ENCODE measurements at places on chromosomes 2 and 18.

DNA sequence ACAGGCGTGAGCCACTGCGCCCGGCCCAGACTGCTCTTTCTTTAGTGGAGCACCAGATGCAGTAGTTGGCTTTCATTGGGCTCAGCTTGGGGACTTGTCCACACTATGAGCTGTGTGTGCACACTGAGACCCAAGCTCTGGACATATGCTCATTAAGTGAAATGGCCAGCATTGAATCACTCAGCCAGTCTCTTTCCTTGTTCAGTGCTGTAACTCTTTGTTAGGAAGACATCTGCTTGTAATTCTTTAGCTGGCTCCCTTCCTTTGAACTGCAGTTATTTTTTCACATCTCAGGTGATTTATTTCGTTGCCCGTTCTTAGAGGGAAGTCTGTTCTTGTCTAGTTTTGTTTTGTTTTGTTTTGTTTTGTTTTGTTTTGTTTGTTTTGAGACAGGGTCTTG lies 70.5 kb downstream of the CAB39 start:
- DNase-seq, result no peak

DNA sequence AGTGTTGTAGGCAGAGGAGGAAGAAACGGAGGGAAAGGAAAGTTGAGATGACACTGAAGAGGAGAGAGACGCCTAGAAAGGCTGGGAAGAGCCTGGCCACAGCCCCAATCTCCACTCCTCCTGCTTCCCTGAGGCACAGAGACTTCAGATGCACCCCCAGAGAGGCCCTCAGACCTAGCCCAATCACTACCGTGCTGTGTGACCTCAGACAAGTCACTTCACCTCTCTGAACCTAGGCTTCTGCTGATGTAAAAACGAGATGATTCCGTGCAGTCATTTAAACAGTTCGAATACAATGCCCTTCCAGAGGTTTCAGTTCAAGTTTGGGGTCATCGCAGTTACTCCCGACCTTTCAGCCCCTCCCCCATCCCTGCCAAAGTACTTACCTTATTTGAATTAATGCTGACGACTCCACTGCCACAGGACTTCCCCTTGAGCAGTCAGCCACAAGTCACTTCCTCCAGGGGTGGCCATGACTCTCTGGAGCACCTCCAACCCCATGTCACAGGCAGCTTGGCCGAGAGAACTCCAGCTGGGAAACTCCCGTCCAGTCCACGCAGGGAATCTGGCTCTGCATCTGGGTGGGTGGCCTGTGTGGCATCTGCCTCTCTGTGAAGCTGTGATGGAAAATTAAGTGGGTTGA lies 105.2 kb upstream of the ID2 start:
- DNase-seq, result no peak

- DNase-seq, result no peak
Observed at GRCh38 chr18:32891130-32891529, 118.3 kb upstream of the KLHL14 start.

DNA sequence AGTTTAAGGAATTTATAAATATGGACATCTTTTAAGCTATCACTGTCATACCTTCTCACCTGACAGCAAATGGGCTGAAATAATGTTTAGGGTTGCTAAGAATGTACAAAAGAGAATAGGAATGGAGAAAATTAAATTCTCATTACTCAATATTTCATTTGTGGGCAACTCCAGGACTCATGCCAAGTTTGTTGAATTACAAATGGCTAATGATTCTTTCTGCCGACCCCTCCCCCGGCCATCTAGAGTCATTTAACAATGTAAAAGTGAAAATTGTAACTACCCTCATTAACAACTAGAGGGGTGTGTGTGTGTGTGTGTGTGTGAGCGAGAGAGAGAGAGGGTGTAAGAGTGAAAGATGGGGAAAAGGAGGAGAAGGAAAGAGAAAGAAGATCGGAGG lies 708.5 kb upstream of the FAM98A start:
- no peak for DNase-seq

- DNase-seq, result peak; percentile 17
Observed at GRCh38 chr2:100242891-100243619, 79.2 kb downstream of the LONRF2 start.

DNA sequence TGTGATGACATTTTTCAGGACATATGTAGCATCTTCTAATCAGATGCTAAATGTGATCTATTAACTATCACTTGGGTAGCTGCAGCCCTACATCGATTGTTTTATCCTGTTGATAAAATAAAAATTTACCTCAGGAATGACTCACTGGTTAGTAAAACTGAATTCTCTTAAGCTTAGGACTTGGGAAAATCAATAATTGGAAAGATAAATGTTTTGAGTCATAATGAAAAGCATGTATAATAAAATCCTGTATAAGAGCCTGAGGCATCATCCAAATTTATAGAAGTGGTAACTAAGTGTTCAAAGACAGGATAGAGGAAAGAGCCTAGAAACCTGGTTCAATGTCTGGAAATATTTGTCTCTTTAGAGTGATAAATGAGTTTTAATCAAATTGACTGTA lies 168.1 kb upstream of the VWC2L start:
- no peak for DNase-seq

GRCh38 chr2:131431336-131431735 lies 44.6 kb upstream of the TUBA3D start:
- no peak for DNase-seq

DNA sequence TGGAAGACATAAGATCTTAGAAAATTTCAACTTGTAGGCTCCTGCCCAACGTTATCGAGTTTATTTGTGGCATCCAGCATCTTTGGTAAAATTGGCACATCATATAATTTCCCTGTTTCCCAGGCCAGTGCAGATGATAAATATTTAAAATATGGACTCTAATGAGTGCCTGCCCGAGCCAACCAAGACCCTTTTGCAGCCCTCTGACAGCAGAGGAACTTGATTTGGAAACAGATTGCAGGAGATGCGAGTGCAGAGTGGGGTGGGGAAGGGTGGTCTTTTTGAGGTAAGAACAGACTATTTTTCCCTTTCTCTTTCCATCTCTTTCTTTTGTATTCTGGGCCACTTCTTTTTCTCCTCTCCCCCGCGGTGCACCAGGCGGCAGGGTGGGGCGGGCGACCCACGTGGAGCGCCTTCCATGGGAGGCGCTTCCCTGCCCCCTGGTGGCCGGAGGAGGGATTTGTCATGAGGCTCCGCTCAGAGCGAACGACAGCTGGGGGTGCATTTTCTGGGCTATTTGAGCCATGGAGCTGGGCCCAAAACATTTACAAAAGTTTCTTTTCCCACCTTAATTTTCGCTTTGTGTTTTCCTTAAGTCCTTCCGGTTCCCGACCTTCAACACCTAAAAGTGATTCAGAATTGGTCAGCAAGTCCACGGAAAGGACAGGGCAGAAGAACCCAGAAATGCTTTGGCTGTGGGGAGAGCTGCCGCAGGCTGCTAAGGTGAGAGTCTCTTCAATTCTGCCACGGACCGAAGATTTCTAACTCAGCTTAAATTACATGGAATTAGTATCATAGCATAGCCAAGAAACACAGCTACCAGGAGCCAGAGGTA lies 32.7 kb downstream of the LPIN1 start:
- peak; percentile 77 for DNase-seq

GRCh38 chr2:145751155-145751554 lies 1231.2 kb upstream of the ZEB2 start:
- no peak for DNase-seq

DNA sequence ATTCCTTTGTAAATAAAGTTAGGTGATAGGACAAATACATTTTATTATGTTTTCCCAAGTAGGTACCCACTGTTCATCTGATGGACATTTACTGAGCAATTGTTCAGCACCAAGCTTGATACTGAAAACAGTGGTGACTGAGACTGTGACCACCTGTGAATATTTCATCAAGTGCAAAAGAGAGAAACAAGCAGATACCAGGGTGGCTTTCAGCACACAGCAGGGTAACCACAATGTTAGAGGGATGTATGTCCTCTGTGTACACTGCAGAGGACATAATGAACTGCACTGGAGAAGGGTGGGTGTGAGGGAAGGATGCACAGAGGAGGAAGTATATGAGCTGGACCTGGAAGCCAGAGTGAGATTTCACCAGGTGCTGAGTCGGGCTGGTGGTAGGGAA lies 411.8 kb downstream of the RAD51AP2 start:
- DNase-seq, result no peak

- DNase-seq, result no peak
Observed at GRCh38 chr2:67057901-67058703, 339.0 kb upstream of the ETAA1 start.

- no peak for DNase-seq
Observed at GRCh38 chr18:33660696-33661310, 82.8 kb downstream of the ASXL3 start.

DNA sequence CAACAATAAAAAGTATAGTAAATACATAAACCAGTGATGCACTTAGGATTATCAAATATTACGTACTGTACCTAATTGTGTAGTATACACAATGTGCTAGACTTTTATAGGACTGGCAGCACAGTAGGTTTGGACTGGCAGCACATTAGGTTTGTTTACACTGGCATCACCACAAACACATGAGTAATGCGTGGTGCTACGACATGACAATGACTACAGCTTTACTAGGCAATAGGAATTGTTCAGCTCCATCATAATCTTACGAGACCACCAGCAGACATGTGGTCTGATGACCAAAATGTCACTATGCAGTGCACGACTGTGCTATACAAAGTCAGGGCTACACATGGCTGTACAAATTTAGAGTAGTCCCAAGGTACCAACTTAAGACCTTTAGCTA lies 2.3 kb downstream of the MBOAT2 start:
- no peak for DNase-seq

- DNase-seq, result no peak
Observed at GRCh38 chr18:50284255-50284885, 3.0 kb upstream of the MBD1 start.

GRCh38 chr2:86352727-86353221 lies 15.3 kb upstream of the REEP1 start:
- no peak for DNase-seq

- no peak for DNase-seq
Observed at GRCh38 chr18:58505181-58505580, 123.7 kb downstream of the ALPK2 start.

DNA sequence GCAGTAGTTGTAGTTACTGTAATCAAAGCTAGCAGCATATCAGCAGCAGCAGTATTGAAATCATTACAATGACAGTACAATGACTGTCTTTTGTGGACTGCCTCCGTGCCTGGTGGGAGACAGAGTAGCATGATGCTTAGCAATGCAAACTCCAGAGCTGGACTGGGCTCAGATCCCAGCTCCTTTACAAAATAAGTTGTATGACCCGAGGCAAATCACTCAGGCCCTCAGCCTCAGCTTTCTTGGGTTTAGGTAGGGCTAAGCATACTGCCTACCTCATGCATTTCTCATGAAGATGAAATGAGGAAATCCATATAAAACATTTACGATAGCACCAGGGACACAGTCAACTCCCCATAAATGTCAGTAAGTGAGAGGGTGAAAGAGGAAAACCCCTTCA lies 170.7 kb downstream of the TTC32 start:
- no peak for DNase-seq

GRCh38 chr2:154161286-154161685 lies 289.6 kb downstream of the GALNT13 start:
- no peak for DNase-seq

GRCh38 chr2:136025057-136025973 lies 39.9 kb upstream of the DARS1 start:
- no peak for DNase-seq

GRCh38 chr18:53686965-53687364 lies 537.5 kb downstream of the MBD2 start:
- DNase-seq, result no peak

GRCh38 chr18:36522509-36522908 lies 225.0 kb downstream of the FHOD3 start:
- DNase-seq, result no peak

DNA sequence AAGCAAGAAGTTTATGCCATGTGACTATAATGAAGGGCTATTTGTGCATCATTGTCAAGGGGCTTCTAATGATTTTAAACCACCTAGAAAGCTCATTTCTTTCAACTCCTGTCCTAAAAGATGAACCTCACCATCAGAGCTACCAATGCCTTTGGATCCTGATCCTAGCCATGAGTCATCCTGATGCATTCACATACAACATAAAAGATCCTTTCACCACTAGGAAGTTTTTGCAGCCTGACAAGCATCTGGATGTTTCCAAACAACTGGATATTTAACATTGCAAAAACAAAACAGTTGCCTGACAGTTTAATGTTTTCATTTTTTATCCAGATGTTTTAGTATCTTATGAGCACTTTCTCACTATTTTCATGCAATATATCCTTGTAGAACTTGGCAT lies 425.3 kb downstream of the MBD2 start:
- DNase-seq, result no peak

- DNase-seq, result no peak
Observed at GRCh38 chr2:125961739-125962138, 694.2 kb upstream of the GYPC start.

DNA sequence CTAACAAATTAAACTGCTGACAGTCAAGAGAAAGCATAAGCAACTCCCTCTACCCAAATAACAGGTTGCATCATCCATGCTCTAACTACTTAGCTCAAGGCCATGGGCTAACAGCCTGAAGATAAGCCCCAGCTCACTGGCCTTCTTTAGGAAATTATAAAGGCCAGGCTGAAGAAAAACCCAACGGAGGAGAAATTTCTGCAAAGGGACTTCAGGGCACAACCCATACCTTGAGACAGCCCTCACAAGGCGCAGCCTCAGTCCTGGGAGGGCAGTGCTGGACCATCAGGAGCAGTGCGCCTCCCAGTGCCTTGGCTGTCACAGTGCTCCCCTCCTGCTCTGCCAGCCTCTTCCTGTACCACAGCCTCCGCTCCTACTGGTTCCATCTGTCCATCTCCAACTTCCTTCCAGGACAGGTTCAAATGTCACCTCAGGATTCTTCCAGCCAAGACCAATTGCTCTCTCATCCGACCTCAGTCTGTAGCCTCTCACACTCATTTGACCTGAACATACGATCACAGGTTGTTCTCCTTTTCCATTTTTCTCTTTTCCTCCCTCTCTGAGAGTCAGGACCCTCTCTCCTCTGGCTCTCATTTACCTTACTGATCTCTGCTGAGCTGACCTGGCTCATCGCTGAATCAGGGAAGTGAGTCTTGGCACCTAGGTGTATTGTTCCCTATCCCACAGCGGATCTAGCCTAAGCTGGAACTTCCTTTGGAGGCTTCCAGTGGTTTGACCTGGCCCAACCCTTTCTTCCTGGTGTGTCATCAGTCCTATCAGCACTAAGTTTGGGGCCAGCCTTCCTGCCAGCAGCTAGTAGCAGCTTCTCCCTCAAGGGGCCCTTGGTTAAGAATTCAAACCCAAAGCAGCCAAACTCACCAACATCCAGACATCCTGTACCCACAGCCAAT lies 1.9 kb downstream of the MCFD2 start:
- no peak for DNase-seq

GRCh38 chr2:62266433-62267038 lies 70.6 kb downstream of the B3GNT2 start:
- no peak for DNase-seq

GRCh38 chr2:55885127-55885943 lies 38.2 kb downstream of the EFEMP1 start:
- DNase-seq, result no peak

DNA sequence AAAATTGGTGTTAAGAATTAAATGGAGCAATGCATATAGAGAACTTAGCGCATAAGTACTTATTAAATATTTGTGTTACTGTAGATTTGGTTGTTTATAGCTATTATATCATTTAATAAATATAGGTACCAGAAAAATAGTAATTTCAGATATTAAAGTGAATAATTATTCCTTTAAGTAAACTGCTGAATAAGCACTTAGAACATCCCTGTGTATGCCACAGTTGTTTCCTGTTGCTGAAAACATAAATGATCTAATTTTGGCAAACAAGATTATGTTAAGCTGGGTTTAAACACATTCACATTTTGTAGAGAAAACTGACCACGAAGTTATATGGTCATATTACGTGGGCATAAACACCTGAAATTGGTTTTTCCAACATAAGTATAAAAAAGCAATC lies 388.0 kb upstream of the ZNF804A start:
- no peak for DNase-seq

Measured in activated CD4-positive, CD25-positive, alpha-beta regulatory T cell (primary cell).